Activated T-helper 2 cell treated with anti-CD3 and anti-CD28 coated beads, Interferon-gamma antibody, Interleukin-2, Interleukin-4, amounts not matched to agents 10 μg/mL and 5 μg/mL and 100 μg/mL, durations not matched to agents 14 hours and 24 hours and 36 hours (primary cell): ENCODE measurements at places on chromosomes 6 and 20. TPM values are rescaled to one million over a fixed set of nuclear protein-coding genes. Genes with fewer than 3 reads are reported as not detected.

GRCh38 chr20:46027245-46027853 lies 1.7 kb upstream of the SLC12A5 start:
- H3K27ac ChIP-seq, result no peak overlapping the region
- DNase-seq, result no peak
- H3K36me3 ChIP-seq, result no peaks in the 10 kb centered on the region
- H3K4me1 ChIP-seq, result peaks cover 8% of the 10 kb centered on the region
- H3K27me3 ChIP-seq, result peaks cover 44% of the 10 kb centered on the region

Gene GSTA3
- not detected in 2 replicates for total RNA-seq

DNA sequence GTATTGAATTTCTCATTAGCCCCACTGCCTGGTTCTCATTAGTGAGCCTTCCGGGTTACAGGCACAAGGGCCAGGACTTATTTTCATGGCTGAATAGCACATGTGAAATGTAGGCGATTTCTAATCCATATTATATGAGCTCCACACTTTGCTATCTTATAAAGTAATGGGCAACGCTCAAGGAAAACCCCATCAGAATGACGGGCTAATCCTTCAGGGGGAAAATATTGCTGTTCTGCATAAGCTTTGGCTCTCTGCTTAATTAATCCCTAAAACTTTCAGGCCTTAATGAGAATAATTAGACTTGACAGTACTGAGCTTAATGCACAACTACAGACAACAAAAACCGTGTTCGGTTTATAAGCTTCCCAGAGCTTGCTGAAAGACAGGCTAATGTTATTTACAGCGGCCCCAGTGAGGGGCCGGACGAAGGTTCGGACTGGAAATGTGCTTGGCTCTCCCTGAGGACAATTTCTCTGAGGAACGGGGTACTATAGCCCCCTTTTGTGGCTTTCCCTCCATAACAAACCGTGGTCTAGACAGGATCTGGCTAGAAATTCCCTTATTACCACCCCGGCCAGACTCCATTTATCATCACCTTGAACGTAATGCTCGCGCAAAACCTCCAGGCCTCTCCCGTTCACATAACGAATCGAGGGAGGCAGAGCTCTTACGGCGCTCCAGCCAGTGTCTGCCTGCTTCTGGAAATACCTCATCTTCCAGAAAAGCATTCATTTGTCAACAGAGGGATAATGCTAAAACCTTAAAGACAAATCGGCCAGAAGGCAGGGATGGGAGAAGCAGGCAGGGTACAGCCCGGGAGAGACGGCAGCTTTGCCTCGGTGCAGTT lies 164.5 kb downstream of the CD83 start:
- no peak for DNase-seq
- peaks cover 13% of the 10 kb centered on the region for H3K4me1 ChIP-seq
- no peaks in the 10 kb centered on the region for H3K27me3 ChIP-seq
- peaks cover 9% of the 10 kb centered on the region for H3K36me3 ChIP-seq
- H3K4me3 ChIP-seq, result no peak overlapping the region

Gene CD109
- total RNA-seq, result 24.4 and 26.1 TPM in 2 replicates

DNA sequence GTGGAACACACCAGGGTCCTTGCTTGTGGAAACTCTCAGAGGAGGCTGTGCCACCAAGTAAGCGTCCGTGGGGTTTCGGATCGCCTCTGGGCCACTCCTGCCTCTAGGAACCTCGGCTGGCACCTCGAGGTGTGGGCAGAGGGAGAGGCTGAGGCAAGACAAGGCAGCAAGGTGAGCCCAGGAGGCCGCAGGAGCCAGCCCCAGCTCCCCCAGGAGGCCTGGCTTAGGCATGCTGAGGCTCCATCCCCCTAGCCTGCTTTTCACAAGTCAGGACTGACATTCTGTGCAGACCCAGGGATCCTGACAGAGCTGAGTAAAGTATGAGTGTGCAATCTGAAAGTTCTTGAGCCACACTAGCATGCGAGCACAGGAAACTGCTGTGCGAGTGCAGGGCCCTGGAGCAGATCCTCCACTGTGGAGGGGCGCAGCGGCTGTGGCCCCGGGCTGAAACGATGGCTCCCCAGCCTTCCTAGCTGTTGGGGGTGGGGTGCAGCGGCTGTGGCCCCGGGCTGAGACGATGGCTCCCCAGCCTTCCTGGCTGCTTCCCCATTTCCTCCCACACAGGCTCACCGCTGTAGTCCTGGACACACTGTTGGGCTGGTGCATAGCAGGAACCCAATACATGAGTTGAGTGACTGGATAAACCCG lies 75.2 kb upstream of the CD93 start:
- H3K4me3 ChIP-seq, result no peak overlapping the region
- no peak overlapping the region for H3K27ac ChIP-seq
- no peak for DNase-seq
- peaks cover 12% of the 10 kb centered on the region for H3K4me1 ChIP-seq
- H3K36me3 ChIP-seq, result no peaks in the 10 kb centered on the region
